ENCODE measurements at places on chromosomes 2 and 18. TPM values are rescaled to one million over a fixed set of nuclear protein-coding genes. Genes with fewer than 3 reads are reported as not detected.

DNA sequence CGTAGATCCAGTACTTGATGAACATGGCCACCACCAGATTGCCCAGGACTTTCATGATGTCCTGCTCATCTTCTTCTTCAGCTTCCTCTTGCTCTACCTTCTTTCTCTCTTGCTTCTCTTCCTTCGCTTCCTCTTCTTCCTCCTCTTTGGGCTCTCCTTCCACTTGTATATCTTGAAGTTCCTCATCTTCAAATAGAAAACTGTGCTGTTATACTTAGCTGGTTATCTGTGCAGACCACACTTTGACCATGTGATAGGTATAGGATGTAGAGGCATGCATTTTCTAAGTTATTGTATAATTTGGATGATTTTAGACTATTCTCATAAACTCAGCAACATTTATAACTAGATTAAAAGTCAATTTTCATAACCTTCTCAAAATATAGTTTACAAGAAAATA is 263.4 kb downstream of the NAPG start:
- DNase-seq = no peak

MALT1 gene
- total RNA-seq = 31.1 TPM

DNA sequence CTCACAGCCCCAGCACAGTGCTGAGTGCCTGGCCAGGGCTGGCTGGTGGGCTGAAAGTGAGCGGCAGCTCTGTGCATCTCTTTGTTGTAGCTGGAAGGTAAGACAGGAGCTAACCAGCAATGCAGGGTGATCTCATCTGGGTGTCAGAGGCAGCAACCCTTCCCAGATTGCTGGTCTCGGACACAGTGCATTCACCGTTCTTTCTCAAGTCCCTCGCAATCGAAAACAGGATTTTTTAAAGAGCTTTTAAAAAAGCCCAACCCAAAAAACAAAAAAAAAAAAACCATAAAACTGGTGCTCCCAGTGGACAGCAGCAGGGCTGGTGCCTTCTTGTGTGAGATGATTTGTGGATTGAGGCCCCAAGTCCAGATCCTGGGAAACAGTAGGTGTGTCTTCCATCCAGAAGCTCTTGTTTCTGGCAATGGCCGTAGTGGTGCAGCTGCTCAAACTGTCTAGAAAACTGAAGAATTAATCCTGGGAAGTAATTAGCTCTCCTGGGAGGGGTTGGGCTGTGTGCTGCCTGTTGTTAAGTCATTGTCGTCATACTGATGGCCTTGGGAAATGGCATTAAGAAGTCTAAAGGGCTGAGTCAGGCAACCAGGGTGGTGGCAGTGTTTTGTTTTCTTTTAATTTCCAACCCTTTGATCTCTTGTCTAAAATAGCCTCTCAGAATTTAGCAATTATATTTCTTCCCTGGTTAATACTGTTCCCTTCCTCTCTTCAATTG is 156.7 kb downstream of the KLHL29 start:
- DNase-seq = no peak

DNA sequence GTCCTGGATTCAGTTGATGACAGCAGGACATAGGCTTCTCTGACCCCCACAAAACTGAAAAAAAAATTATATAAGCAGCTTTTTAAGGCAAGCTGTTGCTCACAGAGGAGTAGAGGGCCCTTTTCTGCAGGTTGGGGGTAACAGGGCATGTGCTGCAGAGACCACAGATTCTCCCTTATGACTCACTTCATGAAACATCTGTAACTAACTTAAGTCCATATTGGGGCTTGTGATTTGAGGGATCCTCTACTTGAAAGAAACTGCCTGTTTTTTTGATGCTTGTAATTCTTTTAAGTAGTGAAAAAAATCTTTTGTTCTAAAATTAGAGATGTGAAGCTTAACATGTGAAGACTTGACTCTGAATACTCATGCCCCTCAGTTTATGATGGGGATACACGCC is 33.4 kb downstream of the XRCC5 start:
- DNase-seq = no peak

PCARE gene
- 1.5 TPM for total RNA-seq

DNA sequence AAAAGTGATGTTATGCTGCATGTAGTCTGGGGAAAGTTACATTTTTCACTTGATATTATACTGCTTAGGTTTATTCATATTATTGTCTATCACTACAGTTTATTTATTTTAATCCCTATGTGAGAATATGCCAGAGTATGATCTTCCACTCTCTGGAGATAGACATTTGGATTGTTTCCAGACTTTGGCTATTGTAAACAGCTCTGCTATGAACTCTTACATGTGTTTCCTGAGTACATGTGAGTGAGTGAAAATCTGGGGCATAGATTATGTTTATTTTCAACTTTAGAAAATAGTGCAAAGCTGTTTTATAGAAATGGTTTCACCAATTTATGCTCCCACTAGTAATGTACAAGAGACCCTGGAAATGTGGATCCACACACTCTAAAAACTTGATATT is 49.0 kb upstream of the EPAS1 start:
- DNase-seq = no peak

BOLL gene
- total RNA-seq = not detected

DNA sequence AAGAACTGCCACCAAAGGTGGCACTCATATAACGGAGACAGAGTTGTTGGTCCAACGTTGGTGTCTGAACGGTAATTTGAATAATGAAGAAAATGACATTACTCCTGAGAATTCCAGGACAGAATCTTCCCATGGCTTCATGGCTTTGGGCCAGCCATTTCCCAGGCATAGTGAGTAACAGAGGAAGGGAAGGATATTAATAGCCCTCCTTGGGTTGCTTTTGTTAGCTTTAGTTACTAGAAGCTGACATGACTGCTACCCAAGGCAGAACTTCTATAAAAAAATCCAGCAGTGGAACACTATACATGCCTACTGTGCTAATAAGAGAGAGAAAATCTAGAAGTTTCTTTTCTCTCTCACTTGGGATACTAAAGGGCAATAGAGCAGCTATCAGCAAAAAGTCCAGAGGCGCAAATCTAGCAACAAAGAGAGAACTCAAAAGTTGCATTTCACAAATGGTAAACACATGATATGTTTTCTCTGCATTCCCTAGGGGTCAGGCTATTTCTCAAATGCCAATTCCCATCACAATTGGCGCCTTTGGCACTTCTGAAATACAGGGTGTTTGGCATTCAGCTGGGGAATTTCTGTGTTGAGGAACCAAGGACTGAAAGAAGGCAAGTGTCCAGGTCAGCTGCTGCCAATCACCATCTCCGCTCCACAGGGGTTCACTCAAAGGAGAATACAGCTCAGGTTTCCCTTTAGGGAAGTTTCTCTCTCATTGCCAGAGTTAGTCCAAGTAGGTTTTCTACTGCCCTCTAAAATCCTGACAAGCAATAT is 160.8 kb upstream of the KYNU start:
- DNase-seq = no peak

GRCh38 chr2:190504912-190505311 is 29.6 kb downstream of the NEMP2 start:
- no peak for DNase-seq

DNA sequence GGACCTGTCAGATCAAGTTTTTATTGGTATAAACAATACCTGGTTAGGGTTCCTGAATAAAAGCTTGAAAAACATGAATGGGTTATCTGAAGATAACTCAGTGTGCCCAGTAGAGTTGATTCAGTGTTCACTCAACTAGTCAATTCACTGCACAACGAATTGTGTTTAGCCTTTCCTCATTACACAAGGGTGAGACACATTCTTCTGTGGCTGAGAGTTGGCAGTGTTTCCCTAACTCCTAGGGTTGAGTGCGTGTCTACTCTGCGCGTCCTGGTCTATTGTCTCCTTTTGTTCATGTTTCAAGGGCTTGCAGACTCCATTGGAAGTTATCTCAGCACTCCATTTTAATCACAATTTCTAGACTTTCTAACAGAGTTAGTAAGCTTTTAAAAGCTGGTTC is 32.8 kb upstream of the TMEM178A start:
- DNase-seq = no peak
